T-helper 17 cell (primary cell): ENCODE measurements at places on chromosomes 5 and 9. TPM values are rescaled to one million over a fixed set of nuclear protein-coding genes. Genes with fewer than 3 reads are reported as not detected.

C5orf52 gene
- not detected for total RNA-seq

DNA sequence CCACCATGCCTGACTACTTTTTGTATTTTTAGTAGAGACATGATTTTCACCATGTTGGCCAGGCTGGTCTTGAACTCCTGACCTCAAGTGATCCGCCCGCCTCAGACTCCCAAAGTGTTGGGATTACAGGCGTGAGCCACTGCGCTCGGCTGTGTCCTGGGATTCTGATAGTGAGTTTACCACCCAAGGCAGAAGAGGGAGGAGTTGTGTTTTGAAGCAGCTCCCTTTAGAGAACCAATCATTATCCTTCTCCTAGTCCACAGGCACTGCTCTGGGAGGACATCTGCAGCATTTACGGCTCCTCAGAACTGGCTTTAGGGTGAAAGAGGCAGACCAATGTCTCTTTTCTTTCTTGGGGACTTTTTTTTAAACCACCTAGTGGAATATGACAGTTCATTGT is 5.7 kb downstream of the C9orf152 start:
- peaks cover 50% of the 10 kb centered on the region for H3K27me3 ChIP-seq
- H3K27ac ChIP-seq: no peak overlapping the region
- no peak overlapping the region for H3K4me3 ChIP-seq
- peaks cover 2% of the 10 kb centered on the region for H3K36me3 ChIP-seq

DNA sequence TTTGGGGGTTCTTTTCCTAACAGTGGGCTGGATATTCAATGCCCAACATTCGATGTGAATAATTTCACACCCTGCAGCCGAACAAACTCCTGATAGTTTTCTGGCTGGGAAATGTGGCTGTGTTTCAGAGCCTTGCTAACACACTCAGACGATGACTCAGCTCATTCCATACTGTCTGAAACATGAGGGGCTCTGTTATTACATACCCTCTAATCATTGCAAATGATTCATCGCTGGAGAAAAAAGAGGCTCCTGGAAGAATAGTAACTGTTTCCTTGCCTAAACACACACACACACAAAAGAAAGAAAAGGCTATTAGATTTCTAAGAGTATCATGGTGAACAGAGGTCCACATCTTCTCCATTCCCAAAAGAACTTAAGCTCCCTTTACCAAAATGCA is 75.8 kb downstream of the OXCT1 start:
- peaks cover 9% of the 10 kb centered on the region for H3K36me3 ChIP-seq
- no peak overlapping the region for H3K27ac ChIP-seq
- peaks cover 6% of the 10 kb centered on the region for H3K4me1 ChIP-seq
- DNase-seq: no peak
- H3K4me3 ChIP-seq: no peak overlapping the region

DMGDH gene
- 2.2 TPM for total RNA-seq

GRCh38 chr5:123207081-123207537 is 118.1 kb downstream of the PRDM6 start:
- H3K27me3 ChIP-seq: peaks cover 10% of the 10 kb centered on the region
- no peak overlapping the region for H3K27ac ChIP-seq
- no peak overlapping the region for H3K4me3 ChIP-seq

- no peak overlapping the region for H3K27ac ChIP-seq
- no peak for DNase-seq
These were observed 97.5 kb upstream of the RPS23 start for GRCh38 chr5:82375488-82376244.

DNA sequence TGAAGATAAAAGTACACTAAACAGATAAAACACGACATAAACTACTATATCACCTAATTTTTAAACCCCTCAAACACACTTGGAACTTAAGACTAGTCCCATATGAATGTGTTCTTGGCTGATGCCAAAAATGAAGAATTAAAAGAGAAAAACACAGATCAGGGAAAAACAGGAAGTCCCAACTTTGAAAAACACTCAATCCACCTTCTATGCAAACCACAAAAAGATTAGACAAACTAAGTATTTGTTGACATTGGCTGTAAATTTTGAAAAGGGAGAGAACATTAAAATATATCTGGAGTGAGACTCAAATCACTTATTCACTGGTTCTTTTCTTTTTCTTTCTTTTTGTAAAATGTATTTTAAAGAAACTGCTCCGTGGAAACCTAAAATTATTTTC is 81.4 kb downstream of the ANKH start:
- H3K4me1 ChIP-seq: peaks cover 47% of the 10 kb centered on the region
- H3K27me3 ChIP-seq: no peaks in the 10 kb centered on the region
- peak overlapping the region; percentile 14 for H3K27ac ChIP-seq

DNA sequence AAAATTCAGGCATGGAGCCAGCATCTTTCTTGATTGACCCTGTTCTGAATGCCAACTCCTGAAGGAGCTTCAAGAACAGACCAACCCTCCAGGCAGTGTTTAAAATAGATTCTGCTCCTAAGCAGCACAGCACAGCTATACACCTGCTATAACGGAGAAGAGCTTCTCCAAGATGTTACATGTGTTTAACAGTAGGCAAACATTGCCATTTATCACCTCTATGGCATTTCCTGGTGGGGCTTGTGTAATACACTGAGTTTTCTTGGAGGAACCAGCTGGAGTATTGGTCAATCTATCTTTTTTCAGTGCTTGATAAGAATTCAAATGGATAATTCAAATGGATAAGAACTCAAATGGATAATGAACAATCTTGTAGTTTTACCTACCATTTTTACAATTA is 615.1 kb downstream of the CDH12 start:
- H3K27ac ChIP-seq: no peak overlapping the region
- no peak overlapping the region for H3K4me3 ChIP-seq
- DNase-seq: no peak
- H3K27me3 ChIP-seq: no peaks in the 10 kb centered on the region
- no peaks in the 10 kb centered on the region for H3K36me3 ChIP-seq
